Activated CD8-positive, alpha-beta memory T cell treated with anti-CD3 and anti-CD28 coated beads for 1 hour (primary cell): ENCODE measurements at places on chromosomes 4 and X.

- peak; percentile 39 for DNase-seq
These were observed 10.0 kb upstream of the ASMTL start for GRCh38 chrX:1462596-1463251.

GRCh38 chr4:52512291-52512690 is 146.8 kb downstream of the USP46 start:
- no peak for DNase-seq

GRCh38 chrX:86329174-86329573 is 180.9 kb downstream of the DACH2 start:
- DNase-seq = no peak

DNA sequence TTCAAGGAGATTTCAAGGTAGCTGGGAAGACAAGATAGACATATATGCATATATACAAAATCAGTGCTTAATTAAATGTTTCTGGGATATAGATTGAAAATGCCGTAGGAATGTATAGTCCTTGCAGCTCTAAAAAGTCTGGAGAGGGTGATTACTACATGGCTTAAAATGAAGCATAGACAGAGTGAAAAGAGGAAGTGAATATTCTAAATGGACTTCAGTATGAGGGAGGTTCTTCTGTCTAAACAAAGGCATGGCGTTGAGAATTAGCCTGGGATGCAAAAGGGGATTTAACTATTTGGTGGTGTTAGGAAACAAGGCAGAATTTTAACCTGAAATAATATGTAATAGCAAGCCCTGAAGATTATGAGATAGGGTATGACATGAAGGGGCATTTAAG is 141.5 kb upstream of the FRMPD4 start:
- DNase-seq = no peak

GRCh38 chrX:153494061-153494460 is 719 bp upstream of the BGN start:
- DNase-seq = no peak

DNA sequence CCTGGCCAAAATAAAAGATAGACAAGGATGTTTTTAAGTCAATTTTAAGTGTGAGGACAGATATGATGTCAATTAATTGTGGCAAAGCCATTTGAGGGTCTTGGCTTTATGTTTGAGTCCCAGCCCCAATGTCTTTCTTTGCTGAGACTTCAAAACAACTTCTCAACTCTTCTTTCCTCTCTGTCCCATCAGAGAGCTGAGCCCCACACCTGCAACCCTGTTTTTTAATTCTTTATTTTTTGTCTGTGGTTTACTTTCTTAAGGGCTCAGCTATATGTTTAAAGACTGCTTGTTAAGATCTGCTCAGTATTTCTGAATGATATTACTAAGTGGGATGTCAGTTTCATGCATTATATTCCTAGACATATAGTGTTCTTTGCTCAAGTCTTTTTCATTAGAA is 164.3 kb downstream of the HS3ST1 start:
- no peak for DNase-seq

DNA sequence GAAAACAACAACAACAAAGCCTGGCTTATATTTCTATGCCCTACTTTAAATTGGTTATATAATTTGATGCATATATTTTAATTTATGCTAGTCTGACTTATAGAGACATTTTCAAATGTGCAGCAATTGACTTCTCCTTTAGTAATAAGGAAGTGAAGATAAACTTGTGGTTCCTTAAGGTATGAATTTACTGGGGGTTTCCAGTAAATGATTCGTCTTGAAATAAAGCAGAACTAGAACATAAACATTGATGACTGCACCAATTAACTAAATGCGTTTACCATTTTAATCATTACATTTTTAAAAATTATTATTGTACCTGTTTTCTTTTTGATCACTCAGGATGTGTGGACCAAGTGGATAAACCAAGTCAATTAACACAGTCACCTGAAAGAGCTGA is 99.6 kb upstream of the CCSER1 start:
- DNase-seq = no peak

DNA sequence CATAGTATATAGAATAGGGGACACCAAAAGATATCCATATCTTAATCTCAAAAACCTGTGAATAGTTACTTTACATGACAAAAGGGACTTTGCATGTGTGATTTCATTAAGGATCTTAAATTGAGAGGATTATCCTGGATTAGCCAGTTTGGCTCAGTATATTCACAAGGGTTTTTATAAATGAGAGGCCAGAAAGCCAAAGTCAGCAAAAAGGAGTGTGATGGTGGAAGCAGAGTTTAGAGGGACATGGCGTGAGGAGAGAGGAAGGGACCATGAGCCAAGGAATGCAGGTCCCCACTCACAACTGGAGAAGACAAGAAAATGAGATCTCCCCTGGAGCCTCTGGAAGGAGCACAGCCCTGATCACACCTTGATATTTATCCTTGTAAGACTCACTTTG is 648.5 kb upstream of the LCORL start:
- DNase-seq = no peak

DNA sequence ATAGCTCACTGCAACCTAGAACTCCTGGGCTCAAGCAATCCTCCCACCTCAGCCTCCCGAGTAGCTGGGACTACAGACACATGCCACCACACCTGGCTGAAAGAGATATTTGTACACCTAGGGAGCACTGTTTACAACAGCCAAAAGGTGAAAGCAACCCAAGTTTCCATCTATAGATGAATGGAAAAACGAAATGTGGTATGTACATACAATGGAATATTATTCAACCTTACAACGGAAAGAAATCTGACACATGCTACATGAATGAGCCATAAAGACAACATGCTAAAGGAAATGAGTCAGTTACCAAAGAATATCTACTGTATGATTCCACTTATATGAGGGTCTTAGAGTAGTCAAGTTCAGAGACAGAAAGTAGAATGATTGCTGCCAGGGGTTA is 52.2 kb downstream of the ABCG2 start:
- DNase-seq = no peak

DNA sequence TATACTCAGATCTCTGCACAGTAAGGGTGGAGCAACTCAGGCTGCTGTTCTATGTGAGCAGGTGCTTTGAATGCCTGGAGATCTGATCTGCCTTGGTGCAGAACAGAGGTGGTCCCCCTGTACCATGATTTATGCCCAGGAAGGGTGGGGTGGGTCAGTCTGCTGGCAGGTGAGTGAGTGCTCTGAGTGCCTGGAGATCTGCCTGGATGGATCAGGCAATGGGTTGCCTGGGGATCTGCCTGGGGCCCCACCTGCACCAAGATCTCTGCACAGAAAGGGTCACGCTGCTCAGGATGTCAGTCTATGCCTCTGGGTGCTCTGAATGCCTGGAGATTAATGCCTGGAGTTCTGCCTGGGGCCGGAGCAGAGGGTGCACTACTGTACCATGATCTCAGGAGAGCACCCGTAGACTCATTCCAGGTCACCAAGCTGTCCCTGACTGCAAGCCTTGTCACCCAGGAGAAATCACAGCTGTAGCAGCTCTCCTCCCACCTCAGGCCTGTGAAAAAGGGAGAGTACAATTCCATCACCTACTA is 342.9 kb downstream of the GBA3 start:
- no peak for DNase-seq

DNA sequence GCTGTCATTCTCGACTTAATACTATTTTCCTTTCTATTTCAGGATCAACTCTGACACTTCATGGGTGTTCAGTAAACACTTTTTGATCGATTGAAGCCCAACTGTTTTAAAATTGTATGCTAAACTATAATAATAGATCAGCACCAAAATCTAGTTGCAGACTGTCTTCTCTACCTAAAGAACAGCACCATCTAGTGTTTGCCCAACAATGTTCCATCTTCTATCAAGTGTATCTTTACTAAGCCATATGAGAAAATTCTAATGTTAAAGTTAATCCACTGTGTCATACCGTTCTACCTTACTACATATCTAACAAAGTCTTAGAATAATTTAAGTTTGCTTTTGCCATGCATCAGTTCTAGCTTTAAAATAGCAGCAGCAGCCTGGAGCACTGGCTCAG is 113.0 kb upstream of the PRDX4 start:
- DNase-seq = no peak

DNA sequence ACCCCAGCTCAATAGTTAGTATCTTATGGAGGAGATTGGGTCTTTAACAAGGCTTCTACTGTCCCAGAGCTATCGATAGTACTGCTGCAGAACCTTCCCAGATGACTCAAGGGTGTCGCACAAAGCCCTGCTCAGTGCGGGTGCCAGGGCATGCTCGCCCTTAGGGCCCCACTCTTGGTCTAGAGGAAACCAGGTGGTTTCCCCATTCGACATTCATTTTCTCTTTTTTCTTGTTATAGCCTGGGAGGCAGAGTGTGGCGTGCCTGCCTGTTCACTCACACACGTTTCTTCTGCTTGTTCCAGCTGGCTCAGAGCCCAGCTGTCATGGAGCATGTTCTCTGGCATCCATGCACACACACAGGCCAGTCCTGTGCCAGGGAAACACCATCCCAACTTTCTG is 144.5 kb downstream of the SMIM20 start:
- no peak for DNase-seq

DNA sequence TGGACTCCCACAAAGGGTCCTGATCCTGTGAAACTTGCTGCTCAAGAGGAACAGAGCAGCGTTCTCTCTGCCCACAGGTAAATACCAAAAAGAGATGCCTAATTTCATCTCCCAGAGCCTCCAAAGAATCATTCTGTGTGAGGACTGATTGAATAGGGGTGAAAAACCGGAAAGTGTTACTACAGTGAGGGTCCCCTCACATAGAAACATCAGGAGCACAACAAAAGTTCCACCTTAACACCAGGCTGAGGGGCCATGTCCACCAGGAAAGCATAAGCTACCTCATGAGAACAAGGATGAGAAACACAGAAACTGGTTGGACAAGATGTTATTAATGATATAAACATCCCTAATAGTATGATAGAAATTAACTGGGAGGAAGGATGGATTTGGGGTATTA is 140.9 kb downstream of the NWD2 start:
- DNase-seq = no peak

- DNase-seq = no peak
These were observed 25.1 kb downstream of the PRSS12 start for GRCh38 chr4:118327554-118328241.

DNA sequence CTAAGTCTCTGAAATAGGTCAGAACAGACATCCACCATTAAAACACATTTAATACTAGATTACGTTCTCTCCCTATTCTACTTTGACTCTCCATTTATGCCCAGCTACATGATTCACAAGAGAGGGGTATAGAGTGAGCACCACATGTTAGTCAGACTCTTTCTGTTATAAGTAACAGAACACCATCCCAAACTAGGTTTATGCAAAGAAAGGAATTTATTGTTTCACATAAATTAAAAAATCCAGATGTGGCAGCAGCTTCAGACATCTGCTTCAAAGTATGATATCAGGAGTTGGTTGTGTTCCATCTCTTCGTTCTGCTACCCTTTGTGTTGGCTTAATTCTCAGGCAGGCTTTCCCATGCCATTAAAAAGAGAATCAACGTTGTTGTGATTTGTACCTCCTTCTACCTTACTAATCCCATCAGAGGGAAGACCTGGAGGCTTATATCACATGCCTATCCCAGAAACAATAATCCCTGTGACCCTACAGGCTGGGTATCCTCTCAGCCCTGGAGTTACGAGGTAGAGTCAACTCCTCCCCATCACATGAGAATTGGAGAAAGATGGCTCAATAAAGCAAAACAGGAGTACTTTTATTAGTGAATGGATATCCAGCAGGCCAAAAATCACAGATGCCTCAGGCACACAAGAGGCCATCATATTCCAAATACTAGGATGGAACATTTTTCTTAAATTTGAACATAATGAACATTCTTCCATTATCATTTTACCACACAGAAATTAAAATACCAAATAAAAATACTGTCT is 163.2 kb downstream of the SLC7A11 start:
- DNase-seq = no peak

DNA sequence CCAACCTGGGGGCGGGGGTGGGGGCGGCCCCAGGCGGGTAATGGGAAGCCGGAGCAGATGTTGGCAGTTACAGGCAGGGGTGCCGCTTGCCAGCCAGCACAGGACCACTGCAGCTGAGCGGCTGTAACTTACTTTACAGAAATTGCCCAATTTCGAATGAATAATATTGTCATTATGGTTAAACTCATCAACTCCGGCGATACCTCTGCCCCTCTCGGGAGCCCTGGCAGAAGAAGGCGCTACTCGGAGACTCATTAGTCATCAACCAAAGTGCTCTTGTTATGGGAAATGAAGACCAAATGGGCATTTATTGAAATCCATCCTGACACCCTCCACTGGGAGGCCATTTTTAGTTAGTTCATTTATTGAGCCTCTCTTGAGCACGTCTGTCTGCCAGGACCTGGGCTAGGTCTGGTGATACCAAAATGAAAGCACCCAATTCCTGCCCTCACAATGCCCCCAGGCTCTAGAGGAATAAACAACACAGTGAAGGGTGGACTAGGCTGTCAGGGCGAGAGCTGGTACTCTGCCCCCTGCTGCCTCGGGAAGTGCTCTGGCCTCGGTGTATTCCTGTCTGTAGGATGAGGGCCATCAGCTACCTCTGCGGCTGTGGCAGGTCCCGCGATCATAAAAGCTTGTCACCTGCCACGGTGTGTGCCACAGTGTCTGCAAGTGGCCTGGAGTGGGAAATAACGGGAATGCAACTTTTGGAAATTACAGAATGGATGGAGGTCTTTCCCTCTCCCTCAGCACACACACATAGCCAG is 159.1 kb upstream of the PSAPL1 start:
- no peak for DNase-seq
